ENCODE measurements at places on chromosomes 13 and 19.
A peak's percentile ranks its signal among the peaks of the same experiment; 100 is the strongest.

DNA sequence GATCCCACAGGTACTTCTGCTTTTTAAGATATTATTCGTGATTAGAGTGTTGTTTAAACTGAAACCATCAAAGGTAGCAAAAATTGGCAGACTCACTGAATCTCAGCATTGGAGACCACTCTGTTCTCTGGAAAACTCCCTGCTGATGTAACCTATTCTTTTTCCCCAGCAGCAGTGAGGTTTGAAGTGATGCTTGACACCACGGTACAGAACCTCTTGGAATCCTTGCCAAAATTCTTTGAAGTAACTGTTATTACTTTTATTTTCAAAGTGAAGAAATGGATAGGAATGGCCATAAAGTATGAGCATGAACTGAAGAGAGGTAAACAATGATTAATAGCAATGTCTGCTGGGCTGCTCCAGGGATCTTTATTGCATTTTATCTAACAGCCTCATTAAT, 66.4 kb upstream of the KL start:
- DNase-seq = no peak

GRCh38 chr13:93726173-93726957, 499.8 kb downstream of the GPC6 start:
- no peak for DNase-seq

- no peak for DNase-seq
Observed at GRCh38 chr19:51247972-51248590, 2.8 kb upstream of the SIGLECL1 start.

DNA sequence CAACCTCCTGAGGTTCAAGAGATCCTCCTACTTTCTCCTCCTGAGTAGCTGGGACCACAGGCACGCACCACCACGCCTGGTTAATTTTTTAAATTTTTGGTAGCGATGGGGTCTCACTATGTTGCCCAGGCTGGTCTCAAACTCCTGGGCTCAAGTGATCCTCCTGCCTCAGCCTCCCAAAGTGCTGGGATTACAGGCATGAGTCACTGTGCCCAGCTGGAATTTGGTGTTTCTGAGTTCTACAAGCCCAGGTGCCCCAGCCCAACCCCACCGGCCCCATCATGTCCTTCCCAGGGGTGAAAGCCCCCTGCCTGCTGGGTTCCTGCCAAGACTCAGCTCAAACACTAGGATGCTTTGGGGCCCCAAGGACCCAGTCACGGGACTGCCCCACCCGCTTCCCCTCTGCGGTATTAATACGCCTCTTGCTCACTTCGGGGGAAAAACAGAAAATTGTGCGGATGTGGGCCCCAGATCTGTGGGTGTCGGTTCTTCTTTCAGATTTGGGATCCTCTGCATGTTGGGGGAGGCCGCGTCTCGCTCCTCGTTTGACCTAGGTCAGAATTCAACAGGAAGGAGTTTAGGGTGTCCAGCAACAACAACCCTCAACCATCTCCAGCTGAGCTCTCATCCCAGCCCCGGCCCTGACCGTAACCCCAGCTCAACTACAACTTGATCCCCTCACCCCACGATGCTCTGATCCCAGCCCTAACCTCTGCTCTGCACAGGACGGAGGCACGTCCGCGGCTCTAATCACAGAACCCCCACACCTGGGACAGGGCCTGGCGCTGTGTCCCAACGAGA, 3.7 kb upstream of the FCER2 start:
- peak; percentile 86 for DNase-seq

DNA sequence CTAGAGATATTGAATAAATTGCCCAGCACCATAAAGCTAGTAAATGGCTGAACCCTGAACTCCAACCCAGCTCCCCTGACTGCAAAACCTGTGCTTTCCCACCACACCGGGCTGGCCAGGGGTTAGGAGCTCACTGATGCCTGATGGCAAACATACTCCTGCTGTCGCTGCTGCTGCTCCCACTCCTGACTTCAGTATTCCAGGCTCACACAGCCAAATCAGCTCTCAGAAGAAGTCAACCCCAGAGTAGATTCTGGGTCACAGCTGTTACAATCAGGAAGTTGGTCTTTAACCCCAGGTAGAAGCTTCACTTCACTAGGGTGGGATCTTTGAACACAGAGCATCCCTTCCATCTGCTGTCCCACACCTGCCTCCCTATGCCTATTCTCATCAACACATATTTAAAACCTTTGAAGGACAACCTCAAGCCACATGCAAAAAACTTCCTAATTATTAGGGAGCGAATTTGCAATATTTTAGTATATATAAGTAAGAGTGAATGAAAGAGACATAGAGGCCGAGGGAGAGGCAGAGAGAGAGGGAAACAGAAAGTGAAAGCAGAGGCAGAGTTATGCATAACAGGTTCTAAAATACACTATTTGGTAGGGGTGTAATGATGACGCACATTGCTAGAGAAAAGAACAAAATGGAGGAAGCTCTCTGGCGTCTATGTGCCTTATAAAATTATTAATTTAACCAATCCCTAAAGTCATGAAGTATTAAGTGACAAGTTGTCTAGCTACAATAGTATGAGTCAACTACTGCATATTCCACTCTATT, 99.4 kb upstream of the SERP2 start:
- no peak for DNase-seq

DNA sequence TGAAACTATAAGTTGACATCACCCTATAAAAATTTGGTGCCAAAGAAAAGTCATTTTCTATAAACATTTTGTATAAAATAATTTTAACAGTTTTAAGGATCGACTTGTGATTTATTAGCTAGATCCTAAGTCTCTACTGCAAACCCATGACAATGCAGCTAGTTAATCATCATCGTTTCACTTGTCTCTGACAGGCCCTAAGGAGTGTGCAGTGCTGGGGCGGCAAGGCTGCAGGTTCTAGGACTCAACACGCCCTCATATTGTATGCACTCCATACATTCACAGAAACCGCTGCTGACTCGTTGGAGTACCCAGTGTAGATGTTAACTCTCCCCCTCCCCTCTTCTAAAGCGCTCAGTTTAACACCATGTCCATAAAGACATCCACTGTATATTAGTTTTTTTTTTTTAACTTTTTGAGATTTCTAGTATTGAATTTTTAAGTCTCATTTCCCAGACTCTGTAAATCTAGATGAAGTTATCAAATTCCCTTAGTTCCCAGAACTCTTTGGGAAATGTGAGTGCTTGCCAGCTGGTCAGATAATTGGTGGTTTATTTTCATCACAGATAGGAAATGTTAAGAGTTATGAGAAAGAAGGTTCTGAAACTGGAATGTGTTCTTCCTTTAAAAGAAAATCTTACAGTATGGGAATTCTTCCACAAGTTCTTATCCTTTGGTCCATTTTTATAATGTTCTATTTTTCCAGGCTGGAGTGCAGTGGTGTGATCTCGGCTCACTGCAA, 162.8 kb upstream of the RNF113B start:
- no peak for DNase-seq

DNA sequence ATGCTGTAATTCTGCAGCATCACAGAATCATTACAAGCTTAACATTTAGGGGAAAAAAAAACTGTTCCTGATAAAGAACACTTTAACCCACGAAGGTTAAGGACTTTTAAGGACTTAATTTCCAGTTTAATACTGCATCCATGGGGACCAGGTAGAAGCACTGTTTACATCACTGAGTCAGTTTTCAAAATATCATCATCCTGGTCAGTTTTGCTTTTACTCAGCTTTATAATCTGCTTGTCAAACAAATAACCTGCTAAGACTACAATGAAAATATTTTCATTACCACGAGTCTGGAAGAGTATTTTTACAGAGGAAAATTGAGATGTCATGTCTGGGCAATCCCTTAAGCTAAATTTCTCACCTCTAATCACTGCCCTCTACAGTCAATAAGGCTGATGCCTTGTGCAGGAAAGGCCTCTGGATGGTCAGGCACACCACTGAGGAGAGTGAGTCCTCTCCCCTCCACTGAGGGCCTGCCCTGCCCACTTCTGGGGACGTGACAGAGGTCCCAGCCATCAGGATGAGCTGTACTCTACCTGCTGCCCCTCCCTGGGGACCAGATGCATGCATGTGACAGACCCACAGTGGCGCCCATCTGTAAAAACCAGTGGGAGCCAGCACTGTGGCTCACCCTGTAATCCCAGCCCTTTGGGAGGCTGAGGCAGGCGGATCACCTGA, 31.0 kb downstream of the FOXO1 start:
- no peak for DNase-seq

GRCh38 chr13:43431290-43431716, 355.5 kb downstream of the ENOX1 start:
- no peak for DNase-seq

DNA sequence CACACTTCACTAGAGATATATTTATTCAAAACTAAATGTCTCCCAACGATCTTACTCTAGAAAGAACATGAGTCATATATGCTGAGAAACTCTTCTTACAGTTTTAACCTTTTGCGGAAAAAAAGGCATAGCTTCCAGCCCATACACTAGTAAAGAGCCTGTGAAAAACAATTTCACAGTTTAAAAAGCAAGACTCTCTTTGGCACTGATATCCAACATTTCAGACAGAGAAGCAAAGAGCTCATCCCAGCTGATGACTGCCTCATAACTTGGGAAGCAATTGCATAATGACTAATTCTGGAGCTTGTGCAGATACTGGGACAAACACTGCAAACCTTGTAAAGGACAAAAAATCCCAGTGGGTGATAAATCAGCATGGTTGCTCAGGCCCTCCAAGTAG, 88.0 kb downstream of the ENOX1 start:
- DNase-seq = no peak

DNA sequence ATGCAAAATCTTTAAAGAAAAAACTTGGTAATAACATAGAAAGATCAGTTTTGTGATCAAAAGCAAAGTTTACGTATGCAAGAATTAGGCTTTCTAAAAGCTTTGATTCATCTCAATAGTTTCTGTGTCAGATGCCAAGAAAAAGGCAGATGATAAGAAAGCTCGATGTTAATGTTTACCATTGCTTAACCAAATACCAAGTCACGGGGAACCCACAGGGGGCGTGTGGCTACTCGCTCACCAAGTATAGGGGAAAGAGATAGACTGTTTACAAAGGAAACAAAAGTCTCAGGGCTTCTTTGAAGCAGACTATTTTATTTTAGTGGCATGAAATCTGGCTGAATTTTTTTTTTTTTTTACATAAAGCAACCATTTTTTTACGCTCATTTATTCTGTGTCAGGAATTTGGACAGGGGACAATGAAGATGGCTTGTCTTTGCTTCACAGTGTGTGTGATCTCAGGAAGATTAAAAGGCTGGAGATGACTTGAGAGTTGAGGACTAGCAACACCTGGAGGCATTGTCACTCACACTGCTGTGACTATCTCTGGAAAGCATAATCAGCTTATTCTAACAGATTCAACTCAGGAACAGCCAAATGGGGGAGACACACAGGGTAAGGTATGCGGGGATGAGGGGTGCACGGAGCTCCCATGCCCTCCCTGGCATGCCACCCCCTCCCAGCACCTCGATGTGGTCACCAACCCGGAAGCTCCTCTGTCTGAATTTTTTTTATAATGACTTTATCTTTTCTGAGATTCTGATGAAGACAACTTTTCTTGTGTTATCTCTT, 24.9 kb downstream of the RCBTB1 start:
- no peak for DNase-seq

DNA sequence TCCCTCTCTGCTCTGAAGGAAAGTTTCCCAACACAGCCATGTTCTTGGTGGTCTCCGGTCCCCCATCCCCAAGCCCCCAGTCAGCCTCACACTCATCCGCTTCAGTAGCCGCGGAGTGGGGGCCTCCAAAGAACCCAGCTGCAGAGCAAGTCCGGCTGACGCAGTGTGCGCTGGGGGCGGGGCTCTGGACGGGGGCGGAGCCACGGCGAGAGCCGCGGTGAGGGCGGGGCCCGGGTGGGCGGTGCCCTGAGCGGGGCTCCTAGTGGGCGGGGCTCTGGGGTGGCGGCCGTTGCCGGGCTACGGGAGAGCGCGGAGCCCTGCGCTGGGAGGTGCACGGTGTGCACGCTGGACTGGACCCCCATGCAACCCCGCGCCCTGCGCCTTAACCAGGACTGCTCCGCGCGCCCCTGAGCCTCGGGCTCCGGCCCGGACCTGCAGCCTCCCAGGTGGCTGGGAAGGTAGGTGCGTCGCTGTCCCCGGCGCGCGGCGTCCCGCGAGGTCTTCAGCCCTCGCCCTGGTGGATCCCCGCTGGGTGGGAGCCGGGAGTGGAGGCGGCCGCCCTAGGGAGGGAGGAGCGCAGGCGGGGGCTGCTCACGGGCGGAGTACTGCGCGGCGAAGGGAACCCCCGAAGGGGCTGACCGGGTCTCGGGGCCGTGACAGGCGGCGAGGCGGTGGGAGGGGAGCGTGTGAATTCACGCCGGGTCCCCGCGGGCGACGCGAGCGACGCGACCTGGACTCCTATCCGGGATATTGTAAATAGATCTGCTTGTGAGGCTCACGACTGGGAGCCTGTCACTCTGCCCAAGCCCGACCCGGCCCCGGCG, 9.1 kb downstream of the TNFRSF19 start:
- peak; percentile 95 for DNase-seq

DNA sequence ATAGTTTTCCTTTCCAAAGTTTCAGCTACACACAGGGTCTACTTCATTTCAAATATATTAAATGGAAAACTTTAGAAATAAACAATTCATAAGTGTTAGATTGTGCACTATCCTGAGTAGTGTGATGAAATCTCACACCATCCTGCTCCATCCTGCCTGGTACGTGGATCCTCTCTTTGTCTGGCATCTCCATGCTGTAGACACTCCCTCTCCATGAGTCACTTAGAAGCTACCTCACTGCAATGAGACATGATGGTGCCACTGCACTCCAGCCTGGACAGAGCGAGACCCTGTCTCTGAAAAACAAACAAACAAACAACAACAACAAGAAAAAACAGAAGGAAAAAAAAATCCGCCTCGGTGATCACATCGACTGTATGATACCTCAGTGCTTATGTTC, 191.8 kb downstream of the PCCA start:
- no peak for DNase-seq

DNA sequence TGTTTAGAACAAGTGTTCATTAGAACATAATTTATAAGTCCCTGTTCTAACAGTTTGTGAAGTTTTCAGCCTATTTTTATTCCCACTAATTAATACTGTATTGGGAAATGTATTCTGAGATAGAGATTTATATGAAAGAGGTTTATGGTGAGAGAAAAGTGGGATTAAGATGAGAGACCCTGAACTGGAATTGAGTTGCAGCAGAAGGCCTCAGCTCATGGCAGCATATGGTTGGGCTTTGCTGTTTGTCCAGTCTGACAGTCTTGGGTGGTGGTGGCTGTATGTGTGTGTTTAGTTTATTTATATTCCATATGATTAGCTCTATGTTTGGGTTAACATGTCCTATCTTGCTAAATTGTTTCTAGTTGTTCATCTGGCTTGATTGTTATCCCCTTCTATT, 575.1 kb downstream of the SLITRK5 start:
- no peak for DNase-seq

- no peak for DNase-seq
Observed at GRCh38 chr13:110307767-110308655, 927 bp downstream of the COL4A2 start.

DNA sequence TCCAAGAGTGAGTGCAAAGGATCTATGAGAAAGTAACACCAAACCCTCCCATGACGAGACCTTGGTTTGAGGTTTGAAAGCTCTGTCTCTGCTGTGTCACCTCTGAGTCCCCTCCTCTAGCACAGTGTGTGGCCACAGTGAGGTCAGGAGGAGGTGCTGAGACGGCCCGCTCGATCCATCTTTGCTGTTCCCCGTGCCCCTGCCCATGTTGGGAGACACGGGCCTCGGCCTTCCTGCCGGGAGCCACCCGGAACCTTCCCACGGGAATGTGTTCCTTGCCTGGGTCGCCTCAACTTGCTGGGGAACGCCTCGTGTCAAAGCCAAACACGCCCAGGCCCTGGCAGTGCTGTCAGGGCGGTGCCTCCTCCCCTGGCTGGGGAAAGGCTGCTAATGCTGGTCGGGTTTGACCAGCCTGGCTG, 10.1 kb downstream of the NANOS3 start:
- no peak for DNase-seq

- no peak for DNase-seq
Observed at GRCh38 chr13:113922412-113923118, 51.3 kb downstream of the C13orf46 start.
